ENCODE measurements at places on chromosomes 12 and 14. TPM values are rescaled to one million over a fixed set of nuclear protein-coding genes. Genes with fewer than 3 reads are reported as not detected.

- DNase-seq: no peak
Measured at GRCh38 chr14:95352481-95352880, 32.8 kb upstream of the CLMN start.

DNA sequence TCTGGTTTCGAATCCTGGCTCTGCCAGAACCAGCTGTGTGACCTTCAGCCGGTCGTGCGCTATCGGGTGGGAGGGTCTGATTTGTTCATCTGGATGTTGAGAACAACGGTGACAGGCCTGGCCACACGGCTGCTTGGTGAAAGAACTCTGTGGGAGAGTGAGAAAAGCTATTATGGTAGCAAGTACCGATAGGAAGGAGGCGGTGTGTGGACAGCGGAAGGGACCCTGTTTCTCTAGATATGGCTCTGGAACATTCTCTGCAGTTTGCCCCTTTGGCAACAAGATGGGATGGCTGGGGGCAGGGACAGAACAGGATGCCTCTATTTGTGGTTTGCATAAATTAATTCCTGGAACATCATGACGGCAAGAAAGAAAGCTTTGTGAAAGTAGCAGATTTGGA, 347.3 kb downstream of the AACS start:
- DNase-seq: no peak

DNA sequence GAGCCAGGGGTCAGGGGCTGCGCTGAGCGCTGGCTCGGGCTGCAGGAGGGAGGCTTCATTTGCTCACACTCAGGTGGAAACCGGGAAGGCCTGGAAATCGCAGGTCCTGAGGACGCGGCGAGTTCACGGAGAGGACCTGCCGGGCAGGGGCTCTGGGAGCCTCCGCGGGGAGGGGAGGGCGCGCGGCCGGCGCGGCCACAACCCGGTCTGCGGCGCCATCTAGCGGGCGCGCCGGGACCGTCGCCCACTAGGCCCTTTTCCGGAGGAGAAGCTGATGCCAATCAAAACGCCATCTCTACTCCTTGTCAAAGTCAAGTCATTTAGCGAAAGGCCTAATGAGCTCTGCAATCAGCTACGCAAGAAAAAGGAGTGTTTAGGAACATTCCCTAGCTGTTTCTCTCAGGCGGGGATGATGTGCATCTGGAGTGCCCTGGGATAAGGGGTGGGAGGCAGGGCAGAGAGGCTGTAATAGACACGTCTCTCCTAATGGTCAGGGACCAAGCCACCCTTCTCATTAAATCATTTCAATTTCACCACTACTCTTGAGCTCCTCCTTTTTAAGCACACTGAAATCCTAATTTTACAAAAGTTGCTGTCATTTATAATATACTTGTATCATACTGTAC, 885.8 kb upstream of the TMEM132C start:
- DNase-seq: no peak

GRCh38 chr14:32662211-32662610, 276.5 kb upstream of the NPAS3 start:
- DNase-seq: no peak

The NCAPD2 gene
- 25.5 TPM for total RNA-seq

Data from vagina (tissue), 2 donors.